SJCRH30 (cell line): ENCODE measurements at places on chromosomes 13 and 19.

GRCh38 chr19:5907241-5907640, 2.6 kb downstream of the VMAC start:
- DNase-seq, result no peak

DNA sequence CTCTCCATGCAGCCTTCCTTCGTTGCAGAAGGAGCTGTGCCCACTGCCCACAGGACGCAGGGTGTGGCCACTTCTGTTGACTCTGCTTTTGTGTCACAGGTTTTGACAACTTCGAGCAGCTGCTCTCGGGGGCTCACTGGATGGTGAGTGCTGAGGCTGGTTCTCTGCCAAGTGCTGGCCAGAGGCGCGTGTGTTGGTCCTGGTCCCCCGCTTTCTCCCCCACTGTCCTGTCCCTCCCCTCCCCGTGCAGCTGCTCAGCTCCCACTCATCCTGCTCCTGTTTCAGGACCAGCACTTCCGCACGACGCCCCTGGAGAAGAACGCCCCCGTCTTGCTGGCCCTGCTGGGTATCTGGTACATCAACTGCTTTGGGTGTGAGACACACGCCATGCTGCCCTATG, 10.6 kb upstream of the PDCD2L start:
- DNase-seq, result peak; percentile 99

GRCh38 chr19:35195830-35196229, 32.7 kb downstream of the FAM187B start:
- no peak for DNase-seq

DNA sequence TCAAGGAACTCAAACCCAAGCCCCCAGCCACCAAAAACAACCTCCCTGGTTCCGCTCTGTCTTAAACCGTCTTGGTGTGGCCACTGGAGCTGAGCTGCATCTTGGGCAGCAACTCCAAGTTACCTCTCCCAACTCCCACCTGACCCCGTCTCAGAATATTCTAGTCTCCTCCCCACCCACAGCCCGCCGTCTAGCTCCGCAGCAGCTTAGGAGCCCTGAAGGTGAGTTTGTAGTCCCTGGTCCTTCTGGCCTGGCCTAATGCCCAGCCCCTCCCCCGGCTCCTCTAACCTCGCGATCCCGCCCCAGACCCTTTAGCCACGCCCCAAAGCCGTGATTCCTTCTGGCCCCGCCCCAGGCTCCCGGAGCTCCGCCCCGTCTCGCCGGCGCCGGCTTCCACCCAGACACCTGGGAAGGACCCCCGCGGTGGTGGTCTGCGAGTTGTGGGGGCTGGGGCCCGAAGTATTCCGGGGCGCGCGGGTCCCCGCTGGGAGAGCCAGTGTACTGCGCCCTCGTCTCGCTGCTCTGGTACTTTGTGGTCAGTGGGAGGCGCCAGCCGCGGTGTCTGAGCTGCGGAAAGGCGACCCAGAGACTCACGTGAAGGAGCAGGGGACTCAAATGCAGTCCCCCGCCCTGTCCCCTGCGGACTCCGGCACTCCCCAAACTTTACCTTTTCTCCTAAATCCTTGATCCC, 2.5 kb upstream of the LHB start:
- peak; percentile 43 for DNase-seq

DNA sequence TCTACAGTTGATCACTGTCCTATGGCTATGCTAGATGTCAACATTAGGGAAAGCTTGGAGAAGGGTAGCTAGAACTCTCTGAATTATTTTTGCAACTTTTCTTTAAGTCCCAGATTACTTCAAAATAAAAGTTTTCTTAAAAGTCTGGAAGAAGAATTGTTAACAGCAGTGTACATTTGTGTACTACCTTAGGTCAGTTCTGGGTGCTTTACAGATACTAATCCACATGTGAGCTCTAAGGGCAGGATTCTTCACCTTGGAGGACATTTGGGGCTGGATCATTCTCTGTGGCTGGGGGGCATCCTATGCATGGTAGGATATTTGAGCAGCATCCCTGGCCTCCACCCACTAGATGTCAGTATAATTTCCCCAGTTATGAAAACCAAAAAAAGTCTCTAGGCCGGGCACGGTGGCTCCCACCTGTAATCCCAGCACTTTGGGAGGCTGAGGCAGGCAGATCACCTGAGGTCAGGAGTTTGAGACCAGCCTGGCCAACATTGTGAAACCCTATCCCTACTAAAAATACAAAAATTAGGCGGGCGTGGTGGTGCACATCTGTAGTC, 2.8 kb downstream of the BRME1 start:
- DNase-seq, result peak; percentile 39

- DNase-seq, result no peak
Observed at GRCh38 chr13:83197316-83197715, 685.0 kb downstream of the SLITRK1 start.

DNA sequence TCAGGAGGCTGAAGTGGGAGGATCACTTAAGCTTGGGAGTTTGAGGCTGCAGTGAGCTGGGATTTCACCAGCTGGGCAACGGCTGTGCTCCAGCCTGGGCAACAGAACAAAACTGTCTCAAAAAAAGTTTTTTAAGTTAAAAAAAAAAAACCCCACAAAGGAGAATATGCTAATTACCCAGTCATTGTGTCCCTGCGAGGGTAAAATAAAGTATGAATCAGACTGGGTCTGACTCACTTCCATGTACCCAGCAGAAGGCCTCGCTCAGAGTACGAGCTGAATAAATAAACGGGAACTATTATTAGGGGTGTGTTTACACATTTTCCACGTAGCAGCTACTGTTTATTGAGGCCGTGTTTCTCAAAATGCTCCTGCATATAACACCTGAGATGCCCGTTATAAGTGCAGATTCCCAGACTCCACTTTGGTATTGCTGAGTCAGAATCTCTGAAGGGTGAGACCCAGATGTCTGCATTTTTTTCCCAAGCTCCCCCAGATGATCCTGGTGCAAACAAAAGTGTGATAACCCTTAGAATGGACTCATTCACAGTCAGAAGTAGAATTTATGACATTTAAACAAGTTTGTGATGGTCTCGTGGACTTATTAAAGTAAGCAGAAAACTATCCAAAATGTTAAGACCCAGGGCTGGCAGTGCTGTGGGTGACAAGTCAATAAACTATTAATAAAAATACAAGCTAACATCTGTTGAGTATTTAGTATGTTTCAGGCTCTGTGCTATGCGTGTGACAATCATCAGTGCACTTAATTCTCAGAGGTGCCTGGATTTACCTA, 28.2 kb downstream of the KCNC3 start:
- DNase-seq, result no peak

- DNase-seq, result no peak
Observed at GRCh38 chr13:33193428-33193974, 92.1 kb downstream of the STARD13 start.
